Stimulated activated CD4-positive, alpha-beta T cell treated with anti-CD3 and anti-CD28 coated beads, TNF-alpha, amount 100 ng/mL, for 24 hours (primary cell): ENCODE measurements at places on chromosomes 6 and 20.

- no peak for DNase-seq
Measured at GRCh38 chr6:44229376-44230033, 6.1 kb downstream of the SLC29A1 start.

GRCh38 chr20:37276494-37277252, 12.8 kb upstream of the MANBAL start:
- no peak for DNase-seq

DNA sequence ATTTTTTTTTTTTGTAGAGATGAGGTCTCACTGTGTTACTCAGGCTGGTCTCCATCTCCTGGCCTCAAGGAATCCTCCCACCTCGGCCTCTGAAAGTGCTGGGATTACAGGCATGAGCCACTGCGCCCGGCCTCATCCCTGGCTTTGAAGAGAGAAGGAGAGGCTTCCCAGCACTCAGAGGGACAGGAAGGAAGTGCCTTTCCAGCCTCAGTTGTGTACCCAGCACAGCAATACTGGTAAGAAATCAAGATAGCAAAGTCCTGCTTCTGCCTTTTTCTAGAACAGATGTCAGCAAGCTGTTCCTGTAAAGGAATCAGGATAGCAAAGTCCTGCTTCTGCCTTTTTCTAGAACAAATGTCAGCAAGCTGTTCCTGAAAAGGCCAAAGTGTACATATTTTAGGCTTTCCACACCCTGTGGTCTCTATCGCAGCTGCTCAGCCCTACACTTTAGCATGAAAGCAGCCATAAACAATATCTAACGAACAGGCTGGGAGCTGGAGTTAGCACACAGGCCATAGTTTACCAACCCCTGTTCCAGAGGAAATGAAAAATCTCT, 6.3 kb upstream of the PLTP start:
- DNase-seq: no peak

DNA sequence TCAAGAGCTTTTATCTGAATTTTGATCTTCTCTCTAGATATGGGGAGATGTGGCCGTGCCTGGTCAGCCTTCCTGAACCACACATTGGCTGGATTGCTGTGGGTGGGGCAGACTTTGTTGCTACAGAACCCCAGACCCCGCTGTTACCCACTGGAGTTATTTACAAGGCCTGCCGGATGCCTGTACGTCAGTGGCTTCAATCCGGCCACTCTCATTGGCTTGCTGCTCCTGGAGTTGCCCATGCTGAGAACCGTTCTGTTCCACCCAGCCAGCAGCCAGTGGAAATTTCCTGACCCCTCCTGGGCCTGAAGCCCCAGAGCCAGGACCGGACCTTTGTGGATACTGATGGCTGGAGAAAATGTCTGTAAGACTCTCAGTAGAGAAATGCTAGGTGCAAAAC, 101.9 kb downstream of the TFAP2C start:
- no peak for DNase-seq

- no peak for DNase-seq
Measured at GRCh38 chr20:9600562-9600961, 86.2 kb downstream of the LAMP5 start.

GRCh38 chr20:9837634-9838033, 1.2 kb downstream of the PAK5 start:
- DNase-seq: no peak

- no peak for DNase-seq
Measured at GRCh38 chr6:83429269-83429668, 1.6 kb downstream of the ME1 start.

GRCh38 chr6:6994796-6995195, 113.0 kb upstream of the RREB1 start:
- DNase-seq: no peak

DNA sequence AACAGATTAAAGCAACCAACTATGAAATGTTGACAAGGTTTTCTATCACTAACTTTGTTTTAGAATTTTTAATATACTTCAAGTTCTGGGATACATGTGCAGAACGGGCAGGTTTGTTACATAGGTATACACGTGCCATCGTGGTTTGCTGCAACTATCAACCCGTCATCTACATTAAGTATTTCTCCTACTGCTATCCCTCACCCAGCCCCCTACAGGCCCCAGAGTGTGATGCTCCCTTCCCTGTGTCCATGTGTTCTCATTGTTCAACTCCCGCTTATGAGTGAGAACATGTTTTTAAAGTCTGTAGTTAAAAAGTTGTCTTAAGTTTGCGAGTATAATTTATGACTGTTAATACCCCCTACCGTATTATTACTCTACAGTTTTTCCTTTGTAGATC, 844.3 kb upstream of the MANEA start:
- DNase-seq: no peak

GRCh38 chr6:90895299-90896074, 308.6 kb upstream of the MAP3K7 start:
- DNase-seq: no peak

- DNase-seq: no peak
Measured at GRCh38 chr20:17281478-17281877, 54.6 kb downstream of the PCSK2 start.

DNA sequence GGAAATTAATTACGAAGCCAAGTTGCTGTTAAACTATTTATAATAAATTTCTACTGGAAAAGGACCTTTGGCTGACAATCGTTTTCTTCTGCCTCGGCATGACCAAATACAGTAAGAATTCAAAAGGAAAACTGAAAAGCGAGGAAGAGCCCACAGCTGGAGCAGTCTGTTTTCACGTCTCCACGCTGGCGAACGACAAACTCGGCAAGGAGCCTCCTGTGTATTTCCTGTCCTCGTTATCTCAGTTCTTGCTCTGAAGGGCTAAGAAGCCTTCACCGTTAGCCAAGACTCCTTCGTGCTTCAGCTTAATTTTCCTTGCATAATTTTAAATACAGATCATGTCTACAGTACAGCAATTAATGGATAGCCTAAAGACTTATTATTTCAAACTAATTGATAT, 214.3 kb upstream of the PLCB4 start:
- DNase-seq: no peak

- DNase-seq: no peak
Measured at GRCh38 chr6:132954936-132955335, 140.6 kb downstream of the RPS12 start.

- peak; percentile 12 for DNase-seq
Measured at GRCh38 chr20:17568972-17569521, 828 bp upstream of the DSTN start.

- no peak for DNase-seq
Measured at GRCh38 chr6:158666628-158667359, 16.9 kb downstream of the SYTL3 start.

DNA sequence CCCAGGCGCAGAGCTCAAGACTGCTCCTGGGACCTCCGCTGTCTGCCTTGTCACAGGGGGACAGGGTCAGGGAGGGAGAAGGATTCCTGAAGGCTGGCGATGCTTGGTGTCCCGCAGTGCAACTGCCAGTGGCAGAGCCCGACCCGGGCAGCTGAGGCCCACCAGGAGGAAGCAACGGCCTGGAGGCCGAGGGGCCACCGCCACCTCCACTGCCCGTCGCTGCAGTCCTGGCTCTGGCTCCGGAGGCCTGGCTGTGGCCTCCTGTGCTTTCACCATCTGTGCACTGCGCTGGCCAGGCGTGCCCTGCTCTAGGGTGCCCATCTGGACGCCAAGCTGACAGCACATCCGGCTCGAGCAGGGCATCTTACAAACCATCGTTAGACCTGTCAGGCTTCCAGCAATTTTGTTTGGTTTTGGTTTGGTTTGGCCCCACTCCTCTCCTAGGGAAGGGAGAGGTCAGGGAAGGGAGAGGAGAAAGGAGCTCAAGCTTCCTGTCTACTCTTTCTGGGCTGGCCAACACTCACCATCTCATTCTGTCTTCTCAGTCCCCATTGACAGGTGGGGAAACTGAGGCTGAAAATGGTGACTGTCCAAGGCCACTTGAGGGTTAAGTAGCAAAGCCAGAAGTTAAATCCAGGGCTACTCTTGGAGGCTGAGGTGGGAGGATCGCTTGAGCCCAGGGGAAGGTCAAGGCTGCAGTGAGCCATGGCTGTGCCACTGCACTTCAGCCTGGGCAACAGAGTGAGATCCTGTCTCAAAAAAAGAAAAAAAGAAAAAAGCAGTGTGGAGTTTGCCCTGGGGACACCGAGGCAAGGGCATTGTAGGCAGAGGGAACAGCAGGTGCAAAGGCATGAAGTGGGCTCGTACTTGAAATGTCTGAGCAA, 37.7 kb upstream of the NOL4L start:
- DNase-seq: no peak

DNA sequence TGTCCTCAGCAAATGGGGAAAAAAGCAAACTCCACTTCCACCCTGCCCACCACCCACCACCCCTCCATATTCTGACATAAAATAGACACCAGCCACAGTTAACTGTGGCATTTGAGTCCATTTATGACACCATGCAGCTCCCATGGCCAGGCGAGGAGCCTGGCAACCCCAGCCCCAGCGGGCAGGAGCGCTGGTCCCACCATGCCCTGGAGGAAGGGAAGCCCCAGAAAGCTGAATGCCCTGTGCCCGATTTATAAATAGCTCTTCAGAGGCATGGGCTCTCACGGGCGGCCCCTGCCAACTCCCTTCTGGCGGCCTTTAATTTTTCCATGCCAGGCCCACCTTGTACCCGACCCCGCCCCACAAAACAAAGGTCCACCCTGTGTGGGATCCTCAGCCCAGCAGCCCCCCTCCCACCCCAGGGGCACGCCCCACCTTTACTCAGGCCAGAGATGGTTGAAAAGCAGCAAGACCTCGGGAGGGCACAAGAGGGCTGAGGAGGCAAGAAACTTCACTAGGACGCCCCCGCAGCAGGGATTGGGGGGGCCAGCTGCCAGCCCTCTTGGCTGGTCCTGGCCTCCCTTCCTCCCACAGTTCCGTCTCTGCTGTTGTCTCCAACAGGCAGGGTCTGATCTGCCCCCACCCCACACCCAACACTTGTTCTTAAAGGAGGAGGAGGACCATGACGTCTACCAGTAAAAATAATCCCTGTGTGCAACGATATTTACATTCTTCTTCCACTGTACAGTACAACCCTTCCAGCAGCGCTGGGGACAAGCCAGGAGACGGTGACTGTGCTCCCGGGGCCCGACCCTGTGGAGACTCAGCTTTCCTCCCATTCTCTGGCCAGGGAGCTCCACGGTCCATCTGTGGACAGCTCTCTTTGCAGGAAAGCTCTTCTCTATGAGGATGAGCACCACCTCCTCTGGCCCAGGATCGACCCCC, 115.6 kb upstream of the CDYL start:
- DNase-seq: no peak

- no peak for DNase-seq
Measured at GRCh38 chr6:21826904-21827303, 233.4 kb downstream of the SOX4 start.

- DNase-seq: no peak
Measured at GRCh38 chr6:90386399-90387382, 90.0 kb upstream of the BACH2 start.

GRCh38 chr20:32539817-32540675, 45.1 kb downstream of the NOL4L start:
- no peak for DNase-seq

DNA sequence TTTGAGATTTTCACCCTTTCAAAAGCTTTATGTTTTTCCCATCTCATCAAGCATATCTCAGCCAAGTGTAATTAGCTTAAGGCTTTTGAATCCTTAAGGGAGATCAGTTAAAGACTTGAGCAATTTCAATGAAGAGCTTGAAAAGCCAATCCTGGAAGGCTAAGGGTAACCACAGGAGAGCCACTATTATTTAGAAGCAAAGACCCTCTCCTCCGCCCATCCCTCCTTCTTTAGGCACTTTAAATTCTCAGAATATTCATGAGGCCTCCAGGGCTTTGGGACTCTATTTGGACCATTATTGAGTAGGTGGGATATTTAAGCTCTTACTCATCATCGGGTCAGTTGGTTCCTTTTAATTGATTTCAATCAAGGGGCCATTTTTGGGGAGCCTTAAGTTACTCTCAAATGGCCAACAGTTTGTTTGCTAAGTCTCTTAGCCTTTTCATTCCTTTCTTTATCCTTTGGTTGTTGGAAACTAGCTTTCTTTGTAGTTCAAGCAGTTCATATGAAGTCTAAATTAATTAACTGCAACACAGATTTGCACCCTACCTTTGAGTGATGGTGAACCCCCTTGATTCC, 567.2 kb downstream of the KIF16B start:
- DNase-seq: no peak

- no peak for DNase-seq
Measured at GRCh38 chr6:26205625-26206574, 118.7 kb downstream of the HFE start.

DNA sequence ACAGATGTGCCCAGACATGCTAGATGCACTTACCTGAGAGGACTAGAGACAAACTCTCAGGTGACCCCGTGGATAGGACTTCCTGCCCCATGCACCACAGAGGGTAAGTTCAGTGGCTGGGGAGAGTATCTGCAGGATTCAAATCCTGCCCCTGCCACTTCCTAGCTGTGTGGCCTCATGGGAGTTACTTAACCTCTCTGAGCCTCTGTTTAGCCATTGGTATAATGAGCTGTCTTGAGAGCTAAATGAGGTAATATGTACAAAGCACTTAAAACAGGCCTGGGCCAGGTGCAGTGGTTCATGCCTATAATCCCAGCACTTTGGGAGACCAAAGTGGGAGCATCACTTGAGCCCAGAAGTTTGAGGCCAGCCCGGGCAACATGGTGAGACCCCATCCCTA, 59.3 kb downstream of the GRM4 start:
- no peak for DNase-seq

- no peak for DNase-seq
Measured at GRCh38 chr20:44616604-44616964, 34.2 kb downstream of the PKIG start.

- no peak for DNase-seq
Measured at GRCh38 chr20:24108581-24108980, 120.0 kb upstream of the GGTLC1 start.

GRCh38 chr6:136181861-136182260, 68.2 kb downstream of the MTFR2 start:
- no peak for DNase-seq

- no peak for DNase-seq
Measured at GRCh38 chr20:40304119-40304613, 384.9 kb downstream of the MAFB start.

- DNase-seq: no peak
Measured at GRCh38 chr6:41053041-41053440, at the start of gene APOBEC2. Gene APOBEC2 (plus strand): TSS chr6:41053202. CDS start chr6:41053348, 146 bp downstream.

- no peak for DNase-seq
Measured at GRCh38 chr20:24648919-24649318, 179.5 kb downstream of the SYNDIG1 start.

GRCh38 chr20:60052322-60052721, 94.1 kb downstream of the CDH26 start:
- DNase-seq: no peak
